Amniotic epithelial cell (primary cell): ENCODE measurements at places on chromosomes 16 and 17.

DNA sequence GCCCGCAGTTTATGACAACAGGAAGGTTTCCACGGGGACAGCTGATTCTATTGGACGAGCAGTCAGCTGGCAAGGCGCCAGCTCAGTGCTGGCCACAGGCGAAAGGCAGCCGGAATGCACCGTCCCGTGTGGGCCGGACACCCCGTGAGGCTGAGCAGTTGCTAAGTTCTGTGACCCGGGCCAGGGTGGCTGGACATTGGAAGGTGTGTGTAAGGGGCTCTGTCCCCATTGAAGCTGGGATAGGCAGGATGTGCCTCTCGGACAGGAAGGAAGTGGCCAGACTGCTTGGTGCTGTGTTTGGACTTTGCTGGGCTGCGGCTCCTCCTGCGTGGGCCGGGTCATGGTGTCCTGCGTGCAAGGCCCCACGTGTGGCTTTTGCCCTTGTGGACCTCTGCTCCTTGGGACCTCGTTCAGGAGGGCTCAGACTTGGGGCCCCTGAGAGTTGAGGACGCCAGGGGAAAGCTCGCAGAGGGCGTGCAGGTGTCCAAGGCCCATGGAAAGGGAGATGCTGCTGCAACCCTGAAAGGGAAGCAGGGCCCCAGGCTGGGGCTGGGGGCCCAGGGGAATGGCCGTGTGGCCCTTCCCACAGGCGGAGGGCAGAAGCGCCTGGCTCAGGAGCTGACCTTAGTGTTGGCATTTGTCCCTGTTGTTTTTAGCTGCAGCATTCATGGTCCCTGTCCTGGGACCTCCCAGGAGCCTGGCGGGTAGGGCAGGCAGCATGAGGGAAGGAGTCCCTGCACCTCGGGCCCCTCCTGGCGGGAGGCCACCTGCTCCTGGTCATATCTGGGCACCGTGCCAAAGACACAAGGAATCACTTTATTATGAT lies 10.0 kb downstream of the BAIAP2 start:
- no peak for DNase-seq

GRCh38 chr16:48101069-48101674 lies 54.6 kb downstream of the ABCC12 start:
- no peak for DNase-seq

DNA sequence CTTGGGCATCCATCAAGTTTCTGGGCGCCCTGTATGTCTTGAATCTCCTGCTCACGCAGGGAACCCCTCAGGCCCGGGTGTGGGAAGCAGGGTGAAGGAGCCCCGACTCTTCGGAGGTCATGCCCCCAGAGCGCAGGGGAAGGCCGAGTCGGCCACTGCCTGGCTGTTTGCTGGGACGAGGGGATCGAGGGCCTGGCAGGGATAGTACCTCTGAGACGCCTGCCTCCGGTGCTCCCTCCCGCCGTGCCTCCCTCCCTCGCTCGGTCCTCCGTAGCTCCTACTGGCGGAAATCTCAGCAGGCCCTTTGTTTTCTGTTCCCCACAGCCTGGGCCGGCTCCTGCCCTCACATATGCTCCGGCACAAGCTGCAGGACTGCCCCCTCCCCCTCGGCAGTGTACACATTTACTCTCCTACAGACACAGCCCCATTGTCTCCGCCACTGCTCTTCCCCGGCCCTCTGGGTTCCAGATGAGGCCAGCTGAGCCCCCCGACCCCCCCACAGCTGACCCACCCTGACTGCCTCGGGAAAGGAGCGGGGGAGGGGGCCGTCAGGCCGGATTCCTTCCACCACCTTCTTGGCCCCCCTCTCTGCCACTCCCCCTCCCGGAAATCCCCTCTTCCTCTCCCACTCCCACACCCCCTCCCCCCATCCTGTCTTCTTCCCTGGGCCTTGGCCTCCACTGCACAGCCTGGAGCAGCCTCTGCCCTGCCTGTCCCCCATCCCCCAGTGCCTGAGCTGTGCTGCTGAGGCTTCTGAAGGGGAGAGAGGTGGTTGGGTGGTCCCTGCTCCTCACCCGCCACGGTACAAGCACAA lies 1.4 kb downstream of the TRAF4 start:
- DNase-seq, result peak; percentile 55

- no peak for DNase-seq
These were observed 472.7 kb downstream of the KCNJ2 start for GRCh38 chr17:70642059-70642458.

DNA sequence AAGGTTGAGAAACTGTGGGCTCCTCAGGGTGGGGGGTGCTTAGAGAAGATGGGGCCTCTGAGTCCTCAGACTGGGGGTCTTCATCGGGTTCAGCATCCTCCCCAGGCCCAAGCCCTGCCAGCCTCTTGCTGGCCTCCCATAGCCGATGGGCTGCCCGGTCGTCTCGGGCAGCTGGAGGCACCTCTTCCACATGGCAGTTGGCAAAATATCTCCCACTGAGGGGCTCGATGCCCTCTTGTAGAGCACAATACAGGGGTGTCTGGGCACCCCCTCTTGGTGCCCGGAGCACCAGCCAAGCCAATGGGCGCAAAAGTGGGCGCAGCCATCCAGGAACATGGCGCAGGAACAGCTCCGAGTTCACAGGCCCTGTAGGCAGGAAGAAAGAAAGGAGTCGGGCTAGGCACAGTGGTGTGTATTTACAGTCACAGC lies 1.0 kb upstream of the FLOT2 start:
- no peak for DNase-seq

DNA sequence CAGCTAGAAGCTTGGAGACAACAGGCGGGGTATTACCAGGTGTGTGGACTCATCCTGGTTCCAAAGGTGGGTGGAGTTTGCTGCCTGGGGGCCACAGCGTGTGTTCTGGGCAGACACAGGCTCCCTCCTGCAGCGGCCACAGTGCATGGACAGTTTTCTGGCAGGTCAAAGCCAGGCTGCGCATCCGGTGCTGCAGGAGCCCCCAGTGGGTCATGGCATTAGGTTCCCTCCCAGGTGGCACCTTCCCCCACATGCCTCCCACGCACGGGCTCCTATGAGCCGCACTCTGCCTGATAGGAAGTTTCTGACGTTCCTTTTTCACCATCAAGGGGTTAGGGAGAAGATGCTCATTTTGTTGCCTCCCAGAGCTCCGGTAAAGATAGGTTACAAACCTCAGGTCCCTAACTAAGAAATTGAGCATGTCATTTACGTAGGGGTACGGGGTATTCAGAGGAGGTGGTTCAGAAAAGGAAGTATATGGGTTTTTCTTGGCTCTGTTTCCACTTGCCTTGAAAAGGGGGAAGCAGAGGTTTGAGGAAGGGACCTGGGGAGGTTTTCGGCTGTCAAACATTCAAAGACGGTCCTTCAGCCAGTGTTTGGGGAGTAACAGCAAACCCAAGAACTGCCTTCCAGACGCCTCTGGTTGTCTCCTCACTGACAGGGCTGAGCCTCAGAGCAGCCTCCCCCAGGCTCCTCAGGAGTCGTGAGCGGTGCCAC lies 32.7 kb upstream of the NAT9 start:
- DNase-seq, result no peak

GRCh38 chr16:19196871-19197270 lies 28.8 kb downstream of the SYT17 start:
- DNase-seq, result no peak

DNA sequence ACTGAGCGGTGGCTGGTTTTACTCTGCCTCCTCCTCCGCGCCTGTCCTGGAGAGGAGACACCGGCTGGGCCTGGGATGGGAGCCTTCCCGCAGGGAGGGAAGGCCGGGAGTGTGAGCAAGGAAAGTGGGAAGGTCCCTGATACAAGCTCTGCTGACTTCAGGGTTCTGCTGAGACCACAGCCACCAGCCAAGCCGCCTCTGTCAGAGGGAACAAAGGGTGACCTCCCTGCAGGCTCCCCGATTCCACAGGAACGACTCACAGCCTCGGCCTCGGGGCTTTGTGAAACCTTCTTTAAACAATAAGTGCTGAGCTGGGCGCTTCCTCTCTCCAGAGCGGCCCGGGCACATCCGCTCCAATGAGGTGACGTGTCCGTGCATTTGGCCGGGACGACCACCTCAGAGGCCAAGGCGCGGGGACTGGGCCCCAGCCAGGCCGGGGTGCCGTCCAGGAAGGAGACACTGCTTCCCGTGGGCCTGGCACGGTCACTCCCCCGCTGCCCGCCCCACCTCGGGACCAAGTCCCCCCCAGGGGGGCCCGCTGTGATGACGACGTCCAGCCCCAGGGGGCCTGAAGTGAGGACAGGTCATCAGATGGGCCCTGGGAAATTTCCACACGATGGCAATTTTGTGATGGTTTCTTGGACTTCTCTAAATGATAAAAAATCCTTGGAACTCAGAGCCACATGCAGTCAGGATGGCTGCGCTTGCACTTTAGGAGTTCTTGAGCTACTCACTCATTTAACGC lies 11.8 kb upstream of the CIBAR2 start:
- DNase-seq, result no peak

DNA sequence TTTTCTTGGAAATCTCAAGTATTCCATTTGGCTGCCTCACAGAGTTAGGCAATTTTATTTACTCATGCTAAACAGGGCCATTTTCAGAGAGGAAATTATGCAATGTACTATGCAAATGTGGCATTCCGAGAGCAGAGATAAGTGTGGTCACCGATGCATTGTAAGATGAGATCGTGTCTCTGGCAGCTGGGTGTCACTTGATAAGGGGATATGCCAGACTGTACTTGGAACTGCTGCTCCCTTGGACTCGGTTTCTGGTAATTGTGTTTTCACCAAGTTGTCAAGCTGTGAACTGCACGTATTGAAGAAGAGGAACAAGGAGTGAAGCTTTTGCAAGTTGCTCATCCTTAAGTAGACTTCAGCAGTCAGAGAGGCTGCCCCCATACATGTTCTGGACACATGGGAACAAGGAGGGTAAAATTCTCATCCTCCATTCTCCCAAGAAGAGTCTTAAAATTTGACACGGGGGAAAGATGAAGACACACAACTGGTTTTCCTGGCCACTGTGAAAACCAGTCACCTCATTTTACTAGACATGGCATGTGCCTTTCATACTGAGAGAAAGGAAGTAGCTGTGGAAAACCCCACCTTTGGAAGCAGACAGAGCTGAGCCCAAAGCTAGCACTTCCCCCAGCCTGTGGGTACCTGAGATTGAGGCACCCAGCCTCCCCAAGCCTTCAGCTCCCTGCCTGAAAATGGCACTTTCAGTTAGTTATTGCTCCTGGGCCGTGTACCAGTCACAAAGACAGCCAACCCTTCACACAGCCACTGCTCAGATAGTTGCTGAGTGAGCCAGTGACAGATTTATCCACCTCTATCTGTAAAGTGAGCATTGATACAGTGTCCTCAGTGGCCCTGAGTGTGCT lies 150.7 kb downstream of the SOCS1 start:
- DNase-seq, result peak; percentile 98

- DNase-seq, result no peak
These were observed 58.3 kb downstream of the DUSP14 start for GRCh38 chr17:37547986-37548385.

- no peak for DNase-seq
These were observed 17.3 kb downstream of the MILR1 start for GRCh38 chr17:64466019-64466735.

DNA sequence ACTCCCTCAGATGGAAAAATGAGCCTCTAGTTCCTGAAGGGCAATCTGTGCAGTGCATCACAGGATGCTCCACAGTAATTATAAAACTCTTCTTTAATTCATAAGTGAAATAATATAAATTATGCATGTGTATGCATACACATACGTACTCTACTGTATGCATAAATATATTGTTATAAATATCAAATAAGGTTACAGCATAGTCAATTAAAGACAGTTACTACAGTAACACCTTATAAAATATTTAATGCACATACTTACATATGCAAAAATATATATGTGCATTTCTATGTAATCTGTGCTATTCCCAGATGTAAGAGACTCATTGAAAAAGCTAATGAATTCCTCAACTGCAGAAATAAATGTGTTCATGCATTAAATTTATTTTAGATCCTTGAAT lies 1515.1 kb downstream of the CDH11 start:
- no peak for DNase-seq

DNA sequence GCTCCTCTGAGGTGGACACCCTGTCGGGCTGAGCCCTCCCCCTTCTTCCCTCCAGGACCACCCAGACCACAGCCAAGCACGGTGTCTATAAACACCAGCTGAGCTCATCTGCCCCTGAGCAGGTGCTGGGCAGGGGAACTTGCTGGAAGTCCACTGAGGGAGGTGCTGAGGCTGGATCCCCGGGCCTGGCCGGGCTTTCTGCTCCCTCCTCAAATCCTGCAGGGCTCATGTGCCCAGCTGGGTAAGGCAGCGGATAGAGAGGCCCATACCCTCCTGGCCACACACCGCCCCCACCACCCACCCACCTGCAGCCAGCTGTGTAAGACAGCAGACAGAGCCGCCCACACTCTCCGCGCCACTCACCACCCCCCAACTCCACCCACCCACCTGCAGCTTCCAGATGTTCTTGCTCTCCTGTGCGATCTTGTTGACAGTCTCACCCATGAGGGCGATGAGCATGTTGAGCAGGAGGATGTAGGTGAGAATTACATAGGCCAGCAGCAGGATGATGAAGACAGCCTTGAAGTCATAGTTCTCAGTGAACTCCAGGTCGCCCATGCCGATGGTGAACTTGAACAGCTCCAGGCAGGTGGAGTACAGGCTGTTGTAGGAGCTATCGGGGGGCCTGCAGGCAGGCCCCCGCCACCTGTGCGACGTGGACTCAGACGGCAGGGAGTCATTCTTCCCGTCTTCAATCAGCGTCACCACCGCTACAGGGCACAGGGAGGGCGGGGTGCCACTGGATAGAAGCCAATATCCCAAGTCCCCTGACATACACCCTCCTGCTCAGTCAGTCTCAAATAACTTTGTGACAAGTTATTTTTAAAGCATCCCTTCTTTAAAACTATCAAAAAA lies 15.9 kb upstream of the TRPV3 start:
- DNase-seq, result no peak

DNA sequence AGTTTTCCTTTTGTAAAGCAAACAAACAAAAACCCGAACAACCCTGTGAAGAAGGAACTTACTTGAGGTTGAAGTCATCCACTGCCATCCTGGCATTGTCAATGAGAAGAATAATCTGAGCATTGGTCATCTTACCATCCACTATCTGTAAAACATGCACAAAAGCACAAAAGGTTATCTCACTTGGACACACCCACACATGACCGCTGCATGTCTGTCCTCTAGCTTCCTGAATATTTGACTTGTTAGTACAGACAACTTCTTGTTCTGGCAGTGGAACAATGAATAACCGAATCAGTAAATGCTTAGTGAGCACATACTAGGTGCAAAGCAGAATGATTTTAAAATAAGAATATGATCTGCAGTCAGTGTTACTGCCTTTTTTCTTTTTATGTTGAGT lies 6.1 kb downstream of the KRT23 start:
- peak; percentile 50 for DNase-seq

DNA sequence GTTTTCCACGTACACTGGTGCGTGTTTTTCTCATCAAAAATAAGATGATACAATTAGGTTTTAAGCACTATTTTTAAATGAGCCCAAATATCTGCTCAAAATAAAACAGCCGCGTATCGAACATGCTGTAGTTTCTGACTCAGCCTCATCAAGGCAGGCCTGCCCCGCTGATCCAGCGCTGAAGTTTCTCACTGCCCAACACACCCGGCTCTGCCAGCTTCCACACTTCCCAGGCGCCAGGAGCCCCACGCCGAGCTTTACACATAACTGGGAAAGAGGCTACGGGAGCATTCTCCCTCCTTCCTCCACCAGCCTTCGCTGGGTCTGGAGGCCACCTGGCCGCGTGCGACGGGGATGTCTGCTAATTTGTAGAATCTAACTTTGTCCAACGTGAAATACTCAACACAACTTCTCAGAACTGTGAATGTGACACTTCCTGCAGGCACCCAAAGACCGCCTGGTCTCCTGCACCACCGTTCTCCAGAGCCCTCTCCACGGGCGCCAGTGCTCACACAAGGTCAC lies 42.1 kb downstream of the MAP1LC3B start:
- DNase-seq, result no peak
